ENCODE measurements at places on chromosomes 6 and 20.

GRCh38 chr20:40687384-40688128, 1.5 kb downstream of the MAFB start:
- DNase-seq, result no peak

DNA sequence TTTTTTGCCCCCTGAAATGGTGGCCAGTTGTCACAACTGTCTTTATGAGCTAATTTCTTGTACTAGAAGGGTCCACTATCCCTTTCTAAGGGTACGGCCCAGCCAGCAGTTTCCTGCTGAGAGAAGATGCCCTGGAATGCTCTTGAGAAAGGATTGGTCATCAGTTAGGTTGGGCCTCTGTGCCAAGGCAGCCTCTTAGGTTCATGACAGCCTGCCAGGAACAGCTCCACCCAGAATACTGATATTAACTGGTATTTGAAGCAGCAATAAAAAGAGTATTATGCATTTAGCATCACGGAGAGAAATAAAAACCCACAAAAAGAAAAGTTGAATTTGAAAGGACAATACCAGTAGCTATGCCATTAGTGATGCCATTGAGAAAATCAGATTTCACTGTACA, 9.0 kb upstream of the HINT3 start:
- DNase-seq, result peak; percentile 59

- DNase-seq, result no peak
Observed at GRCh38 chr20:22418738-22419137, 165.6 kb downstream of the FOXA2 start.

DNA sequence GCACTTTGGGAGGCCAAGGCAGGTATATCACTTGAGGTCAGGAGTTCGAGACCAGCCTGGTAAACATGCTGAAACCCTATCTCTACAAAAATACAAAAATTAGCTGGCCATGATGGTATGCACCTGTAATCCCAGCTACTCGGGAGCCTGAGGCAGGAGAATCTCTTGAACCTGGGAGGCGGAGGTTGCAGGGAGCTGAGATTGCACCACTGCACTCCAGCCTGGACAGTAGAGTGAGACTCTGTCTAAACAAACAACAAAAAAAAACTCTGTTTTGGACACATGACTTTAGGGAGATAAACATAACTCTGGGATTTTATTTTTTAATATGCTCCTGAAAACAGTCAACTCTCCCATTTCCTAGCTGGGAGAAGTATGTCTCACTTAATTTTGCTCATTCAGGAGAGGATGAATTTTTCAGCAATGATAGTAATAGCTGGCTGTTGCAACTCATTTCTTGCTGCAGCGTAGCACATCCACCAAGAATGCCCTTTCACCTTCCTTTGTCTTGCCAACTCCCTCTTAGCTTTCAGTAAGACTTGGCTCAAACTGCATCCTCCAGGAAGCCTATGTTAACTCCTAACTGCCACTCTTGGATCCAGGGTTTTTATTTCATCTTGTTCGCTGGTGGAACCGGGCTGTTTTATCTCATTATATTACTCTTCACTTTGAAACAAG, 24.3 kb downstream of the TOP1 start:
- DNase-seq, result peak; percentile 91

DNA sequence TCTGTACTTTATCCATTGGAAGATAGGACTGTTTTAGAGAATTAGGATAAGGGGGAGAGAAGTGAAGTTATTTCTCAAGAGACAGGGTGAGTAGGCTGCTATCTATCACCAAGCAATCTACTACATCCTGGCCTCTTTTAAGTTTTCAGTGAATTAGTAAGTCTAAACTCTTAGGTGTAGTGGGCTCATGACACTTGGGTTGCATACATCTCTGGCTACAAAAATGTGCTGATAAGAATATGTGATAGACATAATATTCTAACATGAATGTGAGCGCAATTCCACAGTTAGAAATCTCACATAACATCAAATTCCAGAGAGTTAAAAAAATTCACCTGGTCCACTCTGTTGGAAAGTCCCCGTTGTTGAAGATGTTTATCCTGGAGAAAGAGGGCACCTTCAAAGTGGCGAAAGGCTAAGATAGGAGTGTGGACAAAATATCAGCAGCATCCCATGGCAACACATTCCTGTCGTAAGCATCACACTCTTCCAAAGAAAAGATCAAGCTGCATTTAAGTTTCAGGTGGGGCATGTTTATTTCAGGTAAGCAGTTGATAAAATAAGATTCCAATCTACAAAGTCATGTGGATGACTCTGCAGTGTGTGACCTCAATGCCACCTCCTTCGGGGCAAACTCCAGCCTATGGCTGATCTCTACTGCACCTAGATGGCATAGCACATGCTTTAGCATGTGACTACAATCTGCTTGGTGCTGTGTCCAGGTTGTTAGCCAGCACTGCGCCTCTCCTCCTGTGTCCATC, 111.7 kb upstream of the NEDD9 start:
- DNase-seq, result no peak

- DNase-seq, result no peak
Observed at GRCh38 chr6:150149146-150149545, 6.3 kb downstream of the PPP1R14C start.
